ENCODE measurements at places on chromosomes 4 and X. TPM values are rescaled to one million over a fixed set of nuclear protein-coding genes. Genes with fewer than 3 reads are reported as not detected.

Gene GAGE12H
- total RNA-seq, result not detected

Gene GAGE2A
- total RNA-seq, result not detected

Gene PAGE5
- total RNA-seq, result not detected

Gene MRFAP1L1
- 57.7 TPM for total RNA-seq

Gene CXCL8
- not detected for total RNA-seq

Gene GAGE12C
- total RNA-seq, result not detected

Gene POU4F2
- total RNA-seq, result not detected

Gene NHSL2
- total RNA-seq, result 5.7 TPM

Gene SSX4B
- total RNA-seq, result not detected

Gene RPS6KA6
- total RNA-seq, result 10.5 TPM

Gene CLDN22
- not detected for total RNA-seq

Gene SLC9A7
- total RNA-seq, result 5.9 TPM

Gene SOX3
- total RNA-seq, result 8.5 TPM

Gene ARR3
- not detected for total RNA-seq

Gene FUNDC1
- total RNA-seq, result 19.8 TPM

Gene LRIT3
- total RNA-seq, result 0.09 TPM

Gene ALB
- total RNA-seq, result not detected

Gene RHOXF2
- total RNA-seq, result not detected

Gene TGIF2LX
- not detected for total RNA-seq

Gene BEND4
- 25.1 TPM for total RNA-seq

Gene USP17L21
- not detected for total RNA-seq

Gene FHDC1
- total RNA-seq, result 19.9 TPM

Gene COL4A5
- 49.1 TPM for total RNA-seq

Gene GLUD2
- 0.99 TPM for total RNA-seq

Gene NPY2R
- 0.09 TPM for total RNA-seq

Gene TCEAL7
- total RNA-seq, result 2.7 TPM

Gene OPN1MW2
- total RNA-seq, result not detected

Gene TSC22D3
- total RNA-seq, result 10.5 TPM

Gene TASL
- total RNA-seq, result not detected

Gene MSX1
- total RNA-seq, result not detected

Gene PWWP3B
- total RNA-seq, result 0.26 TPM

Gene GAGE13
- total RNA-seq, result not detected

Gene LDOC1
- 27.0 TPM for total RNA-seq

Gene ZCCHC18
- total RNA-seq, result 1.8 TPM

Gene S100P
- not detected for total RNA-seq

Gene EXOC1
- total RNA-seq, result 17.5 TPM

Gene MAP9
- total RNA-seq, result 16.0 TPM

Gene GAB3
- total RNA-seq, result 0.42 TPM

Gene SPP1
- 13.2 TPM for total RNA-seq
